ENCODE measurements at places on chromosomes 3 and 15. TPM values are rescaled to one million over a fixed set of nuclear protein-coding genes. Genes with fewer than 3 reads are reported as not detected.
A peak's percentile ranks its signal among the peaks of the same experiment; 100 is the strongest.

DNA sequence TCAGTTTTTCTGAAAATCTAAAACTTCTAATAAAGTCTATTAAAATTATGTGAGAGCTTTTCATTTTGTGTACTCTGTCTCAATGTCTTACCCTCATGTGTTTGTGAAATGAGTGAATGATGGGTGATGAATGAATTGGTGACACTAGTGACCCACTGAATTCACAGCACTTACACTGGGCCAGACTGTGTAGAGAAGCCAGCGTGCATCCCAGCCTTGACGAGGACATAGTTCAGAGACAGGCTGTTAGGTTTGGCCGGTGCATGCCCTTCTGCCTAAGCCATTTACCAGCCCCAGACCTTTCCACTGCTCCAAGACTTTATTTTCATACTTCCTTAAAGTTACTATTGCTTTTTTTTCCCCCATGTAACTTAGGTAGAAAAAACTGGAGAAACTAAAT is 38.8 kb downstream of the FBXO22 start:
- DNase-seq = no peak

DNA sequence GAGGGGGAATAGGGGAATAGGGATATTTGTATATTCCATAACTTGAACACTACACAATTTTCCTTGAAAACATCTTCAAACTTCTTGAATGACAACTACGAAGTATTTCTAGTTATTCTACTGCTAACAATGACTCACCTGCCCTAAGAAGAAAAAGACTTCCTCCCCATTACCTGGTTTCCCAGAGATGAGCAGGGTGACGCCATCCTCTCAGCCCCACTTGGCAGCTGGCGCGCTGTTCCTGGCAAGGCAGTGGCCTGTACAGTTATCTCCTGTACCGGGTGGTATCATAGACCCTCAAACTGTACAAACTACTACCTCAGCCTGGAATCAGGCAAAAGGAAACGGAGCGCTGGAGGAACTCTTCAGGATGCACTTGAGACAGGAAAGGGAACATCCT is 10.4 kb downstream of the WDR82 start:
- peak; percentile 56 for DNase-seq

SMCO1 gene
- not detected for total RNA-seq

MEGF11 gene
- total RNA-seq = not detected

DNA sequence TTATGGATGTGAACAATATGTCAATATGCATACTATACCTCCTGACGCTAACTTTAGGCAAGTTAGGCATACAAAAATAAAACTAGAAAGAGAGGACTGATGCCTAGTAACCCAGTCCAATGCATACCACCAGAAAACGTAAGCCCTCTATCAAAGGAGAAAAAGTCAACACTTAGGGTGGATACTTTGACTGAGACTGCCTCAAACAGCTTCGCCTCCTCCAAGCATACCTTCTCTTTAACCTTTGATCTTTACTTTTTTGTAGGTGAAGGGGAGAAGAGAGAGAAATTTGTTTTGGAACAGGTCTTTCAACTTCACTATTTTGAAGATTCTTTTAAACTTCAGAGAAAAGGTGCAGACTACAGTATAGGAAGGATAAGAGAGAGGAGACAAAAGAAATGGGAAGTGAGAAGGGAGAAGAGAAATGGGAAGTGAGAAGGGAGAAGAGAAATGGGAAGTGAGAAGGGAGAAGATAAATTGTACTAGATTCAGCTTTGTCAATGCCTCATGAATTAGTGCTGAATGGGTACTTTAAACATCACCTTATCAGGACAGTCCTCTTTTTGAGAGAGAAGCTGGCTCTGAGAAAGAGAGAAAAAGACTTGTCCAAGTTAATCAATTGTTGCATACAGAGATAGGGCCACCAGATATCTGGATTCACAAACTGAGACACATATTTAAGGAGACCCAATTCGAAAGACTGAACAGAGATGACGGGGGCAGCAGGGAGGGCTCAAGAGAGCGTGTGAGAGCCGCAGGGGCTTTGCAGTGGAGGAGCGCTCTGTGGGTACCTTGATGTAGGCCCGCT is 1.0 kb downstream of the P3H2 start:
- no peak for DNase-seq

GRCh38 chr15:74431116-74431515 is 2.6 kb downstream of the SEMA7A start:
- no peak for DNase-seq

ACTRT3 gene
- not detected for total RNA-seq

DNA sequence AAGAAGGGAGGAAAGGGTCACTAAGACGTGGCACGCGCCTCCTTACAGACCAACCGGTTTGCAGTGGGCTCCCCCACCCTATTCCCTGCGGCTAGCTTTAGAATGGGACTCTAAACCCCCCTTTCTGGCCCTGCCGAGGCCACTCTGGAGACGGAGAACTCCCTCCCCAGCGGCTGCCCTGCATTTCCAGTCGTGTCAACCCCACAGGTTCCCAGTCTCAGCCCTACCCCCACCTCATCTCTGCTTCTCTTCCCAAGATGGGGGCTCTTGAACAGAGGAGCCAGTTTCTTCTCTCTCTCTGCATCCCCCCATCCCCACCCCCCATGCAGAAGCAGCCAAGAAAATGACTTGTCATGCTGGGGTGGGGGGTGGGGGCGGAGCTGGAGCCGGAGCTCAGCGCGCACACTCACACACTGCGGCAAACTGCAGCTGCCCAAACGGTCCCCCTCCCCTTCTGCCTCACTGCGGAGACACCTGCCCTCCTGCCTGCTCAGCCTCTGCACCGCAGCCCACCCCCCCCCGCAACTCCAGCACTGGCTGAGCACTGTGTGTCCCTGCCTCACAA is 871 bp downstream of the MAP1A start:
- DNase-seq = peak; percentile 25

DNA sequence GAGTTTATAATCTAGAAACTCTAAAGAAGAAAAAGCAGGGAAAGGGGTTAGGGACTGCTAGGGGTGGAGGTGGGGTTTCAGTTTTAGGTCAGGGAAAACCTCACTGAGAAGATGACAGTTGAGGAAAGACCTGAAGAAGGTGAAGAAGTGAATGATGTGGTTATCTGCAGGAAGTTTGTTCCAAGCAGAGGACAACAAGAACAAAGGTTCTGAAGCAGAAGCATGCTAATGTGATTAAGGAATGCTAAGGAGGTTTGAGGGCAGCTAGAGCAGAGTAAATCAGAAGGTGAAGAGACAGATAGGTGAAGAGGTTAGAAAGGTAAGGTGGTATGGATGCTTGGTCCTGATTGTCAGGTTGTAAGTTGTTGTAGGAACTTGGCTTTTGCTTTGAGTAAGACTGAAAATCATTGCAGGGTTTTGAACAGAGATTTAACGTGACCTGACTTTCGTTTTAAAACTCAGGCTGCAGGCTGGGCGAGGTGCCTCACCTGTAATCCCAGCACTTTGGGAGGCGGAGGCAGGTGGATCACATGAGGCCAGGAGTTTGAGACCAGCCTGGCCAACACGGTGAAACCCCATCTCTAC is 8.6 kb downstream of the OXSR1 start:
- no peak for DNase-seq

SUSD5 gene
- total RNA-seq = not detected

GRCh38 chr3:71732637-71733036 is 7.4 kb upstream of the EIF4E3 start:
- no peak for DNase-seq

GRCh38 chr3:195150181-195151118 is 120.5 kb downstream of the XXYLT1 start:
- DNase-seq = peak; percentile 54

DNA sequence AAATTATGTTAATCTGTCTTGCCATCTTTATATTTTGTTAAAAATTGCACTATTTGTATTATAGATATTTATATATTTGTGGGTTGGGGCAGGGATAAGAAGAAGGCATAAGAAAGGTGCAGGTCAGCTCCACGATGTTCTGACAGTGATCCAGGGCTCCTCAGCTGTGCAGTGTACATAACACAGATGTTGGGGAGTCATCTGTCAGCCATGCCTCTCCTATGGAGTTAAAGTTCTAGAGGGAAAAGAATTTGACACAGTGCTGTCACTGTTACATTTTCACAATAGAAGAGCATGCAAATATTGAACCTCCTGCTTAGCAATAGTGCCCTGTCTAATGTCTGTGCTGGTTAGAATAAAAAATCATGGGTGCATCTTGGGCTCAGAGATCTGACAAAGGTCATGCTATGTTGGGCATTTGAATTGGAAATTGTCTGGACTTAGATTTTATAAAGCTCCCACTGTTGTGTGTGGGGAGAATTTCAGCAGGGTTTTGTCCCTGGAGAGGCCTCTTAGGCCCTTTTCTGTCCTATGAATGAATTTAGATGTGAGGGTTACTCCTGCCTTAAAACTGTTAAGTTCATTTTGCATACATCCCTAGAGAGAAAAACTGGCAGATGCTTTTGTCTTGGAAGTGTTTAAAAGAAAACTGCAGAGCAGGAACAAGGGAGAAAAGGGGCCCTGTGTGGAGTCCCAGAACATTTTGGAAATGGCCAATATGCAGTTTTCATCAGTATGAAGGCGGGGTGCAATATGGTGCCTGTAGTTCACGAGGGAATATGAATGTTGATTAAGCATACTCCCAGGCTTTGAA is 20.4 kb downstream of the CDIN1 start:
- DNase-seq = no peak

BMF gene
- 13.9 TPM for total RNA-seq

DNA sequence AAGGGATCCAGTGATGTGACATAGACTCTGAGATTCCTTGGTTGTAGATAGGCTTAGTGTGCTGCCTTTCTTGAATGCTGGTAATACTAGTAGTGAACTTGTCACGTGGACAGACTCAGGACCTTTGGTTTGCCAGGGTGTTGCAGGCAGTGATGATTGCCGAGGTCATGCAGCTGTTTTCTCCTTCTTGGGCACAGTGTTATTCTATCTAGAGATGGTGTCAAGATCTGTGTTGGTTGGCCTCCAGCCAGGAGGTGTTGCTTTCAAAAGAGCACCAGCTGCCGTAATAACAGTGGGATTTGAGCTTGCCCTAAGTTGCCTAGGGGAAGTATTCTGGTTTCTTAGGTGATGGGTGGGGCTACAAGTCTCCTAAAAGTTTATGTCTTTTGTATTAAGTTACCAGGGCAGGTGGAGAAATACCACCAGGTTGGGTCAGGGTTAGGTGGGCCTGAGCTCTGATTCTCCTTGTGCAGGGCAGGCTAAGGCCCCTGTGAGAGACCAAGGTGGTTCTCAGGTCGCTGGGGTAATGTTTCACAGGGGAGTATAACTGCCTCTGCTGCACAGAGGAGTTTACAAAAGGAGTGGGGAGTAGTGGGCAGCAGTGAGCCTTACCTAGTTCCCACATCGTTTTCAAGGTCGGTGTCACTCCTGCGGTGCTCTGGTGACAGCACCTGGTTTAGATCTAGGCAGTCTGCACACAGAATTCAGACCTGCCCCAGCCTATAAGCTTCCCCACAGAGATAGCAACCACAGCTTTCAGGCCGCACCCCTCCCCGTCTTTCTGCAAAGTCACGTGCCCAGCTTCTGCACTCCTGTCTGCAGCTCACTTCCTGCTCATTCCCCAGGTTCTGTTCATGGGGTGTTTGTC is 350.3 kb downstream of the DOCK3 start:
- peak; percentile 86 for DNase-seq

IL5RA gene
- total RNA-seq = 0.99 TPM

GRCh38 chr3:183278479-183279088 is 25.5 kb downstream of the B3GNT5 start:
- DNase-seq = no peak

GRCh38 chr15:62050115-62050514 is 10.1 kb downstream of the VPS13C start:
- no peak for DNase-seq

DNA sequence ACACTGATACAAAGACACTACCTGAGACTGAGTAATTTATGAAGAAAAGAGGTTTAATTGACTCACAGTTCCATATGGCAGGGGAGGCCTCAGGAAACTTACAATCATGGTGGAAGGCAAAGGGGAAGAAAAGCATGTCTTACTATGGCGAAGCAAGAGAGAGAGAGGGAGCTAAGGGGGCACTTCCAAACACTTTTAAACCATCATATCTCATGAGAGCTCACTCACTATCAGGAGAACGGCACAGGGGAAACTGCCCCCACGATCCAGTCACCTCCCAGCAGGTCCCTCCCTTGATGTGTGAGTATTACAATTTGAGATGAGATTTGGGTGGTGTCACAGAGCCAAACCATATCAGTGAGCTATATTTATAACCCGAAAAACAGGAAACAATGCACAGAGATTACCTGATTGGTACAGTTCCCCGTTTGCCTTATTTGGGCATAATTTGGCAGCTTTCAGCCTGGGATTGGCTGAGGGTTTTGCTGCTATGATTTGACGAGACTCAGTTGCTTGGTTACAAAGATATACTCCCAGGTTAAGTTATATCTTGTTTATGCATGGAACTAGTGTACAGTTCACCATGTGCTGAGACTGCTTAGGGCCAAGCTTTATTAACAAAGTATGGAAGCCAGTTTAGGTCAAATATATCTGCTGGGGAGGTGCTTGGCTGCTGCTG is 184.2 kb downstream of the NR2F2 start:
- no peak for DNase-seq

DNA sequence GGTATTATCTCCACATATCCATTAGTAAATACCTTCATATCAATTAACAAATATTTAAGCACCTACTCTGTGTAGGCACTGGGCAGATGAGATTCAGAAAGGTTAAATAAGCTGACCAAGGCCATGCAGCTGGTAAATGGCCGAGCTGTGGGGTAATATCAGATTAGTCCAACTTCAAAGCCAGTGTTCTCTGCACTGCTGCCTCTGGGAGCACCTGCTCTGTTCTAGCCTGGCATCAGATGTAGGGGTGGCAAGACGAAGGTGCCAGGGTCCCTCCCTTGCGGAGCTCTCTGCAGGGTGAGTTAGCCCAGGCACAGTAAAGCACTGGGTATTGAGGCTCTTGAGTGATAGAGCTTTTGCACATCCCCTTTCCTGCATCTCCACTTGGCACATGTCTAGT is 5.5 kb downstream of the TATDN2 start:
- DNase-seq = no peak

DNA sequence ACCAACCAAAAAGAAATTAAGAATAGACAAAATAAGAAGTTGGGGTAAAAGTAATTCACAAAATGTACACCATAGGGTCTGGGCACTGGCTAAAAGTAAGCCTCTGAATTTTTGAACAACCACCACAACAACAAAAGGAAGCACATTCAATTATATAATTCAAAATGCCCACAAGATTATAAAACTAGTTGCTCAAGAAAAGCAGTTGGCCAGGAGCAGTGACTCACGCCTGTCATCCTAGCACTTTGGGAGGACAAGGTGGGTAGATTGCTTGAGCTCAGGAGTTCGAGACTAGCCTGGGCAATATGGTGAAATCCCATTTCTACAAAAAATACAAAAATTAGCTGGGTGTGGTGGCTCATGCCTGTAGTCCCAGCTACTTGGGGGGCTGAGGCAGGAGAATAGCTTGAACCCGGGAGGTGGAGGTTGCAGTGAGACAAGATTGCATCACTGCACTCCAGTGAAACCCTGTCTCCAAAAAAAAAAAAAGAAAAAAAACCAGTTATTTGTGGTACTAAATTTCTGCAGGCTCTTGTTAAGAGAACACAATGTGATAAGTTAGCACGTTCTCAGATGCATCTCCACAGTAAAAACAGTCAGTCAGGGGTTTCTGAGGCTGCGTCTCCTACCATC is 6.6 kb upstream of the ATP11B start:
- no peak for DNase-seq

- no peak for DNase-seq
These were observed 168.4 kb downstream of the WDR72 start for GRCh38 chr15:53591041-53591440.

GRCh38 chr3:53835257-53835656 is 11.0 kb downstream of the CHDH start:
- no peak for DNase-seq

BNIP2 gene
- total RNA-seq = 109 TPM

Measured in CD4-positive, alpha-beta T cell (primary cell).